ENCODE measurements at places on chromosomes 7 and 10. TPM values are rescaled to one million over a fixed set of nuclear protein-coding genes. Genes with fewer than 3 reads are reported as not detected.

Gene RTKN2
- total RNA-seq, result 3.4 TPM

Gene TMEM140
- not detected for total RNA-seq

Gene MYO1G
- total RNA-seq, result 0.05 TPM

Gene CYP26C1
- total RNA-seq, result 0.15 TPM

Gene ARHGAP22
- total RNA-seq, result 8.8 TPM

Gene ADAMTS14
- 8.7 TPM for total RNA-seq

Gene ARHGEF5
- total RNA-seq, result 2.6 TPM

Gene PPP1R17
- total RNA-seq, result not detected

Gene CPVL
- total RNA-seq, result 4.9 TPM

Gene WNT8B
- total RNA-seq, result not detected

GRCh38 chr7:16419859-16420258, 1.5 kb downstream of the CRPPA start:
- H3K4me3 ChIP-seq, result peak overlapping the region; percentile 93
- peaks cover 46% of the 10 kb centered on the region for H3K4me1 ChIP-seq
- H3K36me3 ChIP-seq, result peaks cover 1% of the 10 kb centered on the region
- no peak for DNase-seq

GRCh38 chr7:116356979-116357378, 142.6 kb upstream of the CAV2 start:
- H3K27ac ChIP-seq, result peak overlapping the region; percentile 69
- H3K4me3 ChIP-seq, result no peak overlapping the region
- no peak for DNase-seq

DNA sequence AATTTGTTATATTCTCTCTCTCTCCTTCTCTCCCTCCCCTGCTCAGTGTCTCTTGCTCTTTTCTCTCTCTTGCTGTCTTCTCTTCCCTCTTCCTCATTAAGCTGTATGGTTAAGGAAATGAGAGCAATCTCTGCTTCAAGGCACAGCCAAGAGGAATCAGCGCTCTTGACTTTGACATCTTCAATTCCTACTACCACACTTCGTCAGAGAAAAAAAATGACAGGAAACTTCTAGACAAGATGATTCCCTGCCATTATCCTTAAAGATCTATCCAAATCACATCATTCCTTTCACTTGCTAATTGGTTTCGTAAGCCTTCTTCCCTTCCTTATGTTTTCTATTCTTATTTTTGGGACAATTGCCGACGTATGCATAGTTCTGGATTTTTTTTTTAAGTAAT, 425.0 kb downstream of the KCNMA1 start:
- peaks cover 4% of the 10 kb centered on the region for H3K36me3 ChIP-seq
- H3K27me3 ChIP-seq, result no peaks in the 10 kb centered on the region
- H3K27ac ChIP-seq, result no peak overlapping the region
- H3K4me1 ChIP-seq, result peaks cover 15% of the 10 kb centered on the region
- no peak for DNase-seq

DNA sequence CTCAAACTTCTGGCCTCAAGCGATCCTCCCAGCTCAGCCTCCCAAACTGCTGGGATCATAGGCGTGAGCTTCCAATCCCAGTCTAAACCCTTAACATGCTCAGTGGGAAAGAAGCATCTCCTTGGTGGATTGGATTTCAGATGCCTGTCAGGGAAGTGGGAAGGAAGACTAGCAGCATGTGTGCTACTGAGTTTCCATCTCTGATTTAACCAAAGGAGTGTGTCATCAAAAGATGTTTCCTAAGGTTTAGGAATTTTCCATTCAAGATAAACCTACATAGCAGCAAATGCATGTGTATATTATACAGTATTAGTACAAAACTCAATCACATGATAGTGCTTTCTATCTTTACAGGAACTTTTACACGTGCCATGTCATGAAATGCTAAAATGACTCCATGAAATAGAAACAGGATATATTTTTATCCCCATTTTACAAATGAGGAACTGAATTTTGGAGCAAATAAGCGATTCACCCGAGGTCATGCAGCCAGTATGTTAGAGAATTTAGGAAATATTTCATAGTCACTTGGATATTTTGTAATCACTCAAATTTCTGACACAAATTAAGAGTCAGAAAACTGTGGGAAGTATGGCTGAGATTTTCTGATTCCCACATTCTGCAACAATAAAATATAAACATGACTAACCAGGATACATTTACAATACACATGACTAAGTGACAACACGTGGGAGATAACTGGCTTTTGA, 11.4 kb upstream of the TMEM26 start:
- H3K4me1 ChIP-seq, result peaks cover 21% of the 10 kb centered on the region
- DNase-seq, result no peak
- H3K36me3 ChIP-seq, result no peaks in the 10 kb centered on the region

DNA sequence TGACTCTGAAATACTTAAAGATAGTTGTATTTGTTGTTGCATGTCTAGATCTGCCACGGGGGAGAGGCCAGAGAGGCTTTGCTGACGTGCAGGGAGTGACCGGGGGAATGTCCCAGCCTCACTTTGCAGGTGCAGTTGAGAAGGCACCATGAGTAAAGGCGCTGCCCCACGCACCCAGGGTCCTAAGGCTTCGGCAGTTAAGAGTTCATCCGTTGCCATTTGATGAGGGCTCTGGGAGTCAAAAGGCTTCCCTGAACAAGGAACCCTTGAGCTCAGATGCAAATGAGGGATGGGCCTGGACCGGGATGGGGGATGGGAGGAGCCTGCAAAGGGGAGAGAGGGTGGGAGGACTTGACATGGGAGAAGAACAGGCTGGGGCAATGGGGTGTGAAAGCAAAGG, 20.4 kb downstream of the PPP2R2D start:
- H3K36me3 ChIP-seq, result peaks cover 3% of the 10 kb centered on the region
- no peak overlapping the region for H3K4me3 ChIP-seq
- no peak overlapping the region for H3K27ac ChIP-seq

GRCh38 chr7:114930829-114931655, 9.1 kb downstream of the MDFIC start:
- peak overlapping the region; percentile 46 for H3K4me3 ChIP-seq
- H3K36me3 ChIP-seq, result no peaks in the 10 kb centered on the region
- DNase-seq, result no peak
- H3K27ac ChIP-seq, result no peak overlapping the region
- H3K27me3 ChIP-seq, result no peaks in the 10 kb centered on the region

- DNase-seq, result no peak
- no peak overlapping the region for H3K4me3 ChIP-seq
- H3K27me3 ChIP-seq, result no peaks in the 10 kb centered on the region
- H3K27ac ChIP-seq, result no peak overlapping the region
- peaks cover 10% of the 10 kb centered on the region for H3K36me3 ChIP-seq
- peaks cover 9% of the 10 kb centered on the region for H3K4me1 ChIP-seq
Measured at GRCh38 chr10:14523286-14523685, 192.6 kb upstream of the FRMD4A start.

DNA sequence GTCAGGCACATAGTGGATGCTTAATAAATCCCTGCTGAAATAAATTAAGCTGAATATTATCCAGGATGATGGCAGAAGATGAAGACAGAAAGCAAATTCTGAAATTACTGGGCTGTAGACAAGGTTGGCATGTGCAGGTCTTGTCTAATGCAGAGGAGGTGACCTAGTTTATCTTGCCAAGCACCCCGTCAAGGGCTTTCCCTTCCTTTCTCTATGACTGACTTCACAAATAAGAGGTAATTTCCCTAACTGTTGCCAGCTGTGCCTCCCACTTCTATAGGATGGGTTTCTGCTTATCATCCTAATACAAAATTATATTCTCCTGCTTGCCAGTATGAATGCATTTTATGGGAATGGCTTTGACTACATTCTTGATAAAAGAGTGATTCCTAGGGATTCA, 38.0 kb downstream of the LHFPL3 start:
- no peaks in the 10 kb centered on the region for H3K36me3 ChIP-seq
- no peaks in the 10 kb centered on the region for H3K4me1 ChIP-seq
- no peak overlapping the region for H3K4me3 ChIP-seq
- peaks cover 6% of the 10 kb centered on the region for H3K27me3 ChIP-seq
- no peak overlapping the region for H3K27ac ChIP-seq

- H3K27ac ChIP-seq, result no peak overlapping the region
- no peaks in the 10 kb centered on the region for H3K27me3 ChIP-seq
- H3K36me3 ChIP-seq, result peaks cover 3% of the 10 kb centered on the region
- H3K4me3 ChIP-seq, result no peak overlapping the region
- peaks cover 5% of the 10 kb centered on the region for H3K4me1 ChIP-seq
Measured at GRCh38 chr10:28343987-28344895, 41.4 kb upstream of the MPP7 start.

GRCh38 chr10:76546411-76546810, 1091.2 kb downstream of the KCNMA1 start:
- peaks cover 36% of the 10 kb centered on the region for H3K4me1 ChIP-seq
- no peak overlapping the region for H3K27ac ChIP-seq
- DNase-seq, result no peak

DNA sequence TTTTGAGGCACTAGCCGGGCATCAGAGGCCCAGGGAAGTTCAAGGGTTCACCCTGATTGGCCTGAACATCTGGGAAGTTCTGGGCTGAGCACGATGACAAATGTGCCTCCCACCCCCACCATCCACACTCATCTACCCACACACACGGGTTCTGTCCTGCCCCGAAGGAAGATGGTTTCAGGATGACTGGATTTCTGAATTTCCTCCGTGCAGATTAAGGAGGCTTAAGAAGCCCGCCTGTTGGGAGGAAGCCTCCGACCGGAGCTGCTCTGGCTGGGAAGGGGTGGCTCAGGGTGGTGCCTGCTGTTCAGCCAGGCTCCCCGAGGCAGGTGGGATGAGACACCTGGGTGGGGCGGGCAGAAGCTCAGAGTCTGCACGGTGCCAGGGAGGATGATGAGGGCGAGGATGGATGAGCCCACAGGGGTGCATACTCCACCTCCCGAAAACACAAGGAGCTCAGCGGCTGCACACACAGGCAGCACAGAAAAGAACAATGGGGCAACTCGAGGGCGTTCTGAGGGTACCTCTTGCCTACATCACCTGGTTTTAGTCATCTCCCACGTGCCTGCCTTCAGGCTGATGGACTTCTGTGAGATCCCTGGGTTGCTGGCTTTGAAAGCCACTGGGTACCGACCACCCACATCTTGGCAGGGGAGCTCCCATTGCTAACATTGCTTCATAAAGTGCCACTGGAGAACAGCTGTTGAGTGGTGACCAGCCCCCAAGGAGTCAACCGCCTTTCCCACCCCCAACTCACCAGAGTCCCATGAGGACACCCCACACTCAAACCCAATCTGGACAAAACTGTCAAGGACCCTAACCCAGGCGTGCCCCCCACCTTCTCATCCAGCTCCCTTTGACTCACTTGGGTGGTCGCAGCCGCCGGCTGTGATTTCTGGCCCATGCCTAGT, 41.2 kb downstream of the CALML3 start:
- peak; percentile 71 for DNase-seq
- peak overlapping the region; percentile 17 for H3K27ac ChIP-seq
- H3K4me1 ChIP-seq, result peaks cover 25% of the 10 kb centered on the region
- H3K27me3 ChIP-seq, result no peaks in the 10 kb centered on the region
- no peaks in the 10 kb centered on the region for H3K36me3 ChIP-seq
- H3K4me3 ChIP-seq, result no peak overlapping the region

DNA sequence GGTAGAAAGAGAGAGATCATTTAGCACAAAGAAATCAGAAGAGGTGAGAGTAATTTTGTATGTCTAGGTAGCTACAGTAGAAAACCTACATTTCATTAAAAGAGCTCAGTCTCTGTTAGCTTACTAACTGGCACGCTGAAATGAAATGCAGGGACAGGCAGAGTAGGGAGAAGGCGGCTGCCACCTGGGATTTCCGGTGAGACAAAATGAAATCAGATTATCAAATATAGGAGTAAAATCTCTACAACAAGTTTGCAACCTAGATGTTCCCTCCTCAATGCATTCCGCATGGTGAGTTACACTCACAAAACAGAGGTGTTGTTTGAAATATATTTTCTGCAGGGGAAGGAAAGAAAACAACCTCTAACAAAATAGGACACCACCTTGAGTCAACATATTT, 55.9 kb downstream of the VOPP1 start:
- H3K27ac ChIP-seq, result peak overlapping the region; percentile 42
- H3K36me3 ChIP-seq, result peaks cover 15% of the 10 kb centered on the region
- H3K4me1 ChIP-seq, result peaks cover 24% of the 10 kb centered on the region
- no peak overlapping the region for H3K4me3 ChIP-seq

GRCh38 chr10:59236064-59236697, 59.7 kb downstream of the PHYHIPL start:
- DNase-seq, result no peak
- H3K4me1 ChIP-seq, result no peaks in the 10 kb centered on the region
- H3K36me3 ChIP-seq, result no peaks in the 10 kb centered on the region
- H3K27me3 ChIP-seq, result peaks cover 8% of the 10 kb centered on the region
- H3K4me3 ChIP-seq, result no peak overlapping the region

DNA sequence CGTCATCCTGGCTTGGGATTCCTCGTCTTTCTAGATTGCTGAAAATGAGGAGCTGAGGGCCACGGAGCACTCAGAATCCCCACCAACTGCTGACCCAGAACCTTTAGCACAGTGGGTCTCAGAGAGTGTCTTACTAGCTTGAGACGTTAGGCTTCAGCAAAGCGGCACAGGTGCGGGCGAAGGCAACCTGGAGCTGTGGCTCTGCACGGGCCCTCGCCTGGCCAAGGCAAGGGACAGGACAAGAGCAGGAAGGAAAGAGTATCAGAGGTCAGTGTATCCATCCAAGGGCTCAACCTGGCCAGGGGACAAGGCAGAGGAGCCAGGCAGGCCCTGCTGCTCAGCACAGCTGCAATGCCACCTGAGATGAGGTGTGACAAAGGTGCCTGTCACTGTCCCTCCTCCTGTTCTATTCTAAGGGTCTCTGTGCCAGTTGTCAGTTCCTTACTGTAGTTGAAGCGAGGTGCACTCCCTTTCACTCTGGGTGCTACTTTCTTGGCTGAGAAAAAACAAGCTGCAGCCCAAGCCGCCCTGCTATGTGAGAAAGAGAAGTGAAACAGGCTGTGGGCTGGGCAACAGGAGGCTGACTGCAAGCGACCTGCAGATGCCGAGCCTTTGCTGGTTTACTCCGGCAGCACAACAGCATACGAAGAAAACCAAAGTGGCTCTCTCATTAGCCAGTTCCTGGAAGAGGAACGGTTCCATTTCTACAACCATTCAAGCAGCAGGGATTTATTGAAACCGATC, 33.3 kb upstream of the KDM7A start:
- DNase-seq, result no peak
- peaks cover under 1% of the 10 kb centered on the region for H3K36me3 ChIP-seq
- H3K4me1 ChIP-seq, result peaks cover 4% of the 10 kb centered on the region
- no peak overlapping the region for H3K4me3 ChIP-seq

GRCh38 chr7:36599645-36600313, 124.5 kb downstream of the AOAH start:
- no peaks in the 10 kb centered on the region for H3K27me3 ChIP-seq
- H3K36me3 ChIP-seq, result no peaks in the 10 kb centered on the region
- no peak overlapping the region for H3K27ac ChIP-seq
- no peak for DNase-seq

DNA sequence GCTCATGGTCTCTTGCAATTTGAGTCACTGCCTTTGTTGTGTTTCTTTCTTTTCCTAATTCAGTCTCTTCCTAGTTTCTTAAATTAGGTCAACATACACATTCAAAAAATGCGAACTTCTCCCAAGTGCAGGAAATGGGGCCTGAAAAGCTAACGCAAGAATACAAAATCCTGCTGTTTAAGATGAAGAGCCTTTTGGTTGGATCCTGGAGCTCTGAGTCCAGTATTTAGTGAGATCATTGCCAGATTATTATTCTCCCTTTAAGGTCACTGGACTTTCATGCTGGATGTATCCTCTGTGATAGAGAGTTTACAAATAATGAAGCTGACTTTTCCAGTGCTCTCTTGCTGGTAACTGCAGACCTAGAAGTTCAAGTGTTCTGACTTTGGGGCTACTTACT, 401.9 kb upstream of the MKI67 start:
- H3K27me3 ChIP-seq, result peaks cover 14% of the 10 kb centered on the region
- H3K4me1 ChIP-seq, result peaks cover 6% of the 10 kb centered on the region
- DNase-seq, result no peak
- H3K4me3 ChIP-seq, result no peak overlapping the region
- H3K27ac ChIP-seq, result no peak overlapping the region
- no peaks in the 10 kb centered on the region for H3K36me3 ChIP-seq
